ENCODE measurements at places on chromosomes 2 and 18.

GRCh38 chr2:133249362-133249761, 318.9 kb downstream of the NCKAP5 start:
- no peak for DNase-seq

DNA sequence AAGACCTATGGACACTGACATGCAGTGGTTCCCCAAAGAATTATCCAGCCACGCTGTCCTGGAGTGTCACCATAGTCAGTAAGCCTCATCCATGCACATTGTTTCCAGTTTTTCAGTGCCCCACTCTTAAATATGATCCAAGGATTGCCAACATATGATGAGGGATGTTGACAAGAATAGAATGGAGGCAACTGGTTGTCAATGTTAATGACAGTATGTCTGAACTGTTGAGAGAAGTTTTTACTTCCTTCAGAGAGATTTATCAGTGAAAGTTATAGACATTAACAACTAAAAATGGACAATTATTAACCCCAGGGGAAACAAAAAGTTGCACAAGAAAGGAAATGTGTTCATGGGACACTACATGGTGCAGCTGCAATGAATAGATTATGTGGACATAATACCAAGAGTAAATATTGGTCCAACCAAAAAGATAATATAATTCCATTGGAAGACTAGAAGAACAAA, 69.9 kb downstream of the CYP26B1 start:
- no peak for DNase-seq

DNA sequence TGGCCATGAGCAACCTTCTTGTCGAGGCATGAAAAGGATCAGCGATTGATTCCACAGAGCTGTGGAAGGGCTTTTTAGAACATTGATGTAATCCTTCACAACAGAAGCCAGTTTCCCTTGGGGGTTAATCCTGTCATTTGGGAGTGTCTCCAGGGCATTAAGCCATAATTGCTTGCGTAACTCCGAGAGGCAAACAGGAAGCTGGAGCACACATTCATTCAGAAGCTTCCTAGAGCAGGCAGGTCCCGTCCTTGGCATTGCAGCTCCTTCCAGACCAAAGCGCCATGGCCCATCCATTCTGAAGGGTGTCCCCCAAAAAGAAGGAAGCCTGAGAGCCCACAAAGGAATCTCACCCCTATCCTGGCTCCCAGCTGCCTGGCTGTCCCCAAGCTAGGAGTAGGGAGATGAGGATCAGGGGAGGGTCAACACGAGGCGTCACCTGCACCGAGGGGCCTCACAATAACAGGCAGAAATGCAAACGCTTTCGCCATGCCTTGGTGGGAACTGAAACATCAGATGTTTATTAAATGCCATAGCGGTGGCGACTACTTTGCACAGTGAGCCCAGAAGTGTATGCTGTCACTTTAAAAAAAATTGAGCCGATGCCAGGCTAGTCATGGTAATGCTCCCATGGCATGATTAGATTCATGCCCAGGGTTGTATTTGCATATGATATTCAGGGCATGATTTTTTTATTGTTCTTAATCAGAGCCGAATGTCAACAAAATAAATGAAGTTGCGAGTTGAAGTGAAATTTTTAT, 339.4 kb downstream of the BCL11A start:
- no peak for DNase-seq

DNA sequence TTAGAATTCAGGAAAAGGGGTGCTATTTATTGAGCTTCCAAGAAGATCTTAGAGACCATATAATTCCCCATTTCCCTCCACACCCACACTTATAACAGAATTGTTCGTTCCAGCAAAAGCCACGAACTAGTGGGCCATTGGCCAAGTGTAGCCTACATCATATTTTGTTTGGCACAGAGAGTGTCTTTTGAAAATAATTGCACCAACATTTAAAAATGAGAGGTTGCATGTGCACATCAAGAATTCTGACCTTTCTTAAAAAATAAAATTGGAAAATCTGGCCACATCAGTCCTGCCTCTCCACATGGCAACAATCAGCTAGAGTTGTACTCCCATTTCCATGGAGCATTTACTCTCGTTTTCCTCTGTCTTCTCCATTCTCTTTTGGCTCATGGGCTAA, 655.5 kb upstream of the FANCL start:
- DNase-seq: peak; percentile 33

- no peak for DNase-seq
Observed at GRCh38 chr2:225276207-225276606, 123.3 kb upstream of the NYAP2 start.

DNA sequence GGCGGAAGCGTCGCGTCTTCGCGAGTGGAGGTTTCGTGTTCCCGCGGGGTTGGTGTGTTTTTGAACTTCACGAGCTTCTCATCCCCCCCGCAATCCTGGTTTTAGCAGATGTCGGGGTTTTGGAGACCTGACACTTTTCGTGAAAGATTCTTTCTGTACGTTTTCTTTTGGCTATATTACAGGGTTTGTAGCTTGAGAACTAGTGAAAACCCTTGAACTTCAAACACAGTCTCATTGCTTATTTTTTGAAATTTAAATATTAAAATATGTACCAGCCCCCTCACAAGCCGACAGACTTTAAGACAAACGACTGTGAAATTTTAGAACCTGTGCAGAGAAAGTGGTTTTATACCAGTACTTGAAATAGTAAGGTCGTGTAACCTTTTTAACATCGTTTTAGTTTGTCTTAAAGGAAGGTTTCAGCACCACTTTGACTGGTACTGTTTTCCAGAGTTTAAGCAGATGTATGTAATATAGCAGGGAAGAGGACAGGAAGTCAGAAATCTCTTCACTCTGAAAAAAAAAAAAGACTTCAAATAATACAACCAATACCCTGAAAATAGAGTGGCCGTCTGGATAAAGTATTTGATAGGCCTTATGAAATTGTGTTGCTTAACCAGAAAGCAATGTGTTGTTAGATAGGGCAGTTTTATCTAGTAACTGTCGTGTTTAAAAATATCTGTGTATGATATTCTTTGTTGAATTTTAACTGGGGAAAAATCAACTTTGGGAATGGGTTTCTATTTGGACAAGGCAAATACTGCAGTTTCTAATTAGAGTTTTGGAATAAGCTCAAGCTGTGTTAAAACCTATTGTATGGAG, 1.4 kb downstream of the SPATS2L start:
- DNase-seq: no peak

DNA sequence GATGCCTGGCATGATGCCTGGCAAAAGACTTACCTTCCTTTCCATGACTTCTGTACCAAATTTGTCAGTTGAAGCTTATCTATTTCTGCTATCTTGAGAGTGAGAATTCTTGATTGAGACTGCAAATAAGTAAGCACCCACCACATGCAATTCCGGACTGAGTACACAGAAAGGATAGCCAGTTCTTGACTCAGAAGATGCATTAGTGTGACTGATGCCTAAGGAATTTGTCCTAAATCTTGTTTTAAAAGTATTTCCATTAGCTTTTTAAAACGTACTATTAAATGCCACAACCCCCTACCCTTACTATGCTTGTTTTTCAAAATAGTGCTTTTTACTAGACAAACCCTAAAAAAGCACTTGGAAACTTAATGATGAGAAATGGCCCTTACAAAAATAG, 545 bp downstream of the MPP4 start:
- peak; percentile 70 for DNase-seq

DNA sequence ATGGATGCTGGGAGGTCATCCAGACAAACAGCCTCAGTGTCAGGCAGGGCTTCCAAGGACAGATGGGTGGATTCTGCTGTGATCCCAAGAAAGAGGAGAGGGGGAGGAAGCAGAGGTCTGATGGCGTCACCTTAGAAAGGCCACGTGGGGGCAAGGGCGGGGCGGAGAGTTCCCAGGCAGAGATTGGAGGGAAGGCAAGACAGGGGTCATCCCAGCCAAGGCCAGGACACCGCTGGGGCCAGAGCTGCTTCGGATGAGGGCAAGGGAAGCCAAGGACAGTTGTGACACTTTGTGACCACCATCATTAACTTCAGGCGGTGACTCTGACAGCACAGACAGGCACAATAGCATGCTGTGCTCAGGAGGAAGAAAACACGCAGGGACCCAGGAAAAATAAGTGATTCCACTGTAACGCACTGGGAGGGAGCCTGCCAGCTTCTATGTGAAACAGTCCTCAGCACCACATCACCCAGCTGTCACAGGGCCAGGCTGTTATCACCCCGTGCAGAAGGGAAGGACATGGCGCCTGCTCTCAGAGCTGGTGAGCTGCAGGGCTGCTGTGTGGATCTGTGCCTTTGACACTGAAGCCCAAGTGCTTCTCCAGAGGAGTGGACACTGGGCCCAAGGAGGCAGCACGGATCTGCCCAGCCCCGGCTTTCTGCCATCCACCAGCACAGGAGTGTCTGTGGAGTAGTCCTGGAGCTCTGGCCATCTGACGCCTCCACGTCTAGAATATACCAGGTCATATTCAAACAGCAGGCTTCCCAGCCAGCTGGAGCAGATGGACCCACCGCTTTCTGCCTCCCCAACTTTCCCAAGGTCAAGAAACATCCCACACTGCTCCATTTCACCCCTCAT, 204.1 kb downstream of the NDUFA10 start:
- DNase-seq: no peak

- no peak for DNase-seq
Observed at GRCh38 chr2:19989342-19989666, 601 bp downstream of the WDR35 start.

- DNase-seq: no peak
Observed at GRCh38 chr2:122545821-122546220, 790.4 kb downstream of the TSN start.

DNA sequence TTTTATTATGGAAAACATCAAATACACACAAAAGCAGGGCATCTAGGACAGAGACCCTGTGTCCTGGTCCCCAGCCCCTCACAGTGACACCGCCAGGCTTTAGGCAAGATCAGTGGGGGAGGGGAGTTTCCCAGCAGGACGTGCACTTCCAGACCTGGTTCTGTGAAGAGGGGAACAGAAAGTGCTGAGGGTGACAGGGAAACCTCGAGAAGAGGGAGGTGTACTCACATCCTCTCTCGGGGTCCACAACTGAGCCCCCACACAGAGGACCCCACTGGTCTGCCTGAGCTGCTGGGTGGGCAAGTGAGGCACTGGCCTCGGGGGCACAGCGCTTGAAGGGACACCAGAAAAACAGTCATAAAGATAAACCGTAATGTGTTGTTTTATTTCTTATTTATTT, 4.4 kb upstream of the GPR35 start:
- DNase-seq: no peak

DNA sequence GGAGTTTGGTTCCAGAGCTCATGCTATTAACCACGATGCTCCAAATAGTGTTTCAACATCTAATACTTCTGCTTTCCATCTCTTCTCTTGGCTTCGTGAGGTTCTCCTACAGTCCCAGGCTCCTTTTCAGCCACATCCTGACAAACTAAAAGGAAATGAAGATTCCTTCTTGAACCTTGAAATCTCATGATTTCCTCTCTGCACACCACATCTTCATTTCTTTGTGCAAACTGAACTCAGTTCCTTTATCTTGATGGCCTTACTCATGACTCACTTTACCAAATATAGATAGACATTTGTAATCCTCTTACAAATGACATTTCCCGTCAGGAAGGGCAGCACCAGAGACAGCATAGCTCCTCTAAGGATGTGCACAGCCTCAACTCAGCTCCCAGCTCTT, 50.0 kb upstream of the ITGA4 start:
- DNase-seq: no peak

GRCh38 chr2:173571887-173572680, 217.4 kb downstream of the CDCA7 start:
- no peak for DNase-seq

GRCh38 chr18:22363867-22364463, 53.8 kb downstream of the CTAGE1 start:
- DNase-seq: no peak

All from AG04449 (cell line).